CD4-positive, alpha-beta T cell treated with Interleukin-21 for 1 hour (primary cell): ENCODE measurements at places on chromosomes 11 and 22.
A peak's percentile ranks its signal among the peaks of the same experiment; 100 is the strongest.

- no peak for DNase-seq
These were observed 58.4 kb downstream of the ABTB2 start for GRCh38 chr11:34299284-34299972.

DNA sequence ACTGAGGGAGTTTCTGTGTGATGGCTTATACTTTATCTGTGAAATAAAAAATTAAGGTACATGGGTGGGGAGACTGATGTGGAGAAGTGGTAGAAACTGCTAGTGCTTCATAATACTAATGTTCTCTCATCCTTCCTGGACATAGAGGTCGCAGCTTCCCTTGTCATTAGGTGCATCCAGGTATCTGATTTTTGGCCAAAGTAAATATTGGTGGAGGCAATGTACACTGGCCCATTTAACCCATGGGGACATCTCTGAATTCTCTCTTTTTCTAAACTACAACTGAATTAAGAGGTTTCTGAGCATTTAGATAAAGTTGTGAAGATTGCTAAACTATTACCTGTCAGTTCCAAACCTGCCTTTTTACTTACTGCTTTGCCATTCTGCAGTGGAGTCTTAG is 140.9 kb upstream of the CHORDC1 start:
- DNase-seq: no peak

GRCh38 chr11:8221917-8222495 is 41.7 kb downstream of the LMO1 start:
- DNase-seq: no peak

- peak; percentile 50 for DNase-seq
These were observed 953 bp upstream of the PACS1 start for GRCh38 chr11:66068923-66069714.

- DNase-seq: no peak
These were observed 20.8 kb upstream of the SMIM38 start for GRCh38 chr11:69134957-69135356.

GRCh38 chr22:42978453-42979103 is 36.4 kb downstream of the PACSIN2 start:
- no peak for DNase-seq

- no peak for DNase-seq
These were observed 4.6 kb downstream of the CFL1 start for GRCh38 chr11:65853246-65853979.

GRCh38 chr11:15726893-15727519 is 612.3 kb downstream of the INSC start:
- no peak for DNase-seq

DNA sequence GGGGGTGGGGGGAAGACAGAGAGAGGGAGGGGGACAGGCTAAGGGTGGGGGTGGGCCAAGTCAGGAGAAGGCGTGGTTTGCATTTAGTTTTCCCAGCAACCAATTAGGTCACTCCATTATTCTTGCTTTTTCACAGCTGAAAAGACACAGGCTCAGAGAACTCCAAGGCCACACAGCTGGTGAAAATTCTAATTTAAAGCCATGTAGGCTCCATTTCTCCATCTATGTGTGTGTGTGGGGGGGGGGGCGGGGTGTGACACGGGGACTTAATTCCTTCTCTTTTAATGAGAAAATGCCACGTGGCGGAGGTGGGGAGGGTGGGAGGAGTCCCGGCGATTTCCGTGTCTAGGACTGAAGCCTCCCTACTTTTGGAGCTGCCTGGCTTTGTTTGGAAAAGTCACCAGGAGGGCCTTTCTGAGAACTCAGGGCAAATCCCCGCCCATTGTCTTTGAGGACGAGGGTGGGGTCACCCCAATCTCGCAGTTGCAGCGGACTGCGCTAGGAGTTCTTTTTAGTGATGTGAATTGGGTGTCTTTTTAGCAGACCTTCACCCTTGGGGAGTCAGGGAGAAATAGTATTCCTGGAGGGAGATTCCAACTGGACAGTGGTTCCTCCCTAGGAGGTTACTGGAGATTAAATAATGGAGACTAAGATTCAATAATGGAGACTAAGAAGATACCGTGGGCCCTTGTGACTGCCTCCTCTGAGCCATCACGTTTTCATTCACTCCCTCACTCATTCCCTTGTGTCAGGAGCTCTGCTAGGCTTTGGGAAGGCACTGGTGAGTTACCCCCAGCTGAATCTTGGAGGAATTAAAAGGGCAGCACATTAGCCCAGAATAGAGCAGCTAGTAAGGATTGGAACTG is 36.4 kb upstream of the PTPRJ start:
- DNase-seq: no peak
